ENCODE measurements at places on chromosomes 3 and 15.

- no peak for DNase-seq
These were observed 33.4 kb upstream of the ZNF609 start for GRCh38 chr15:64426845-64427465.

- DNase-seq = no peak
These were observed 166.2 kb downstream of the GAP43 start for GRCh38 chr3:115789481-115789880.

DNA sequence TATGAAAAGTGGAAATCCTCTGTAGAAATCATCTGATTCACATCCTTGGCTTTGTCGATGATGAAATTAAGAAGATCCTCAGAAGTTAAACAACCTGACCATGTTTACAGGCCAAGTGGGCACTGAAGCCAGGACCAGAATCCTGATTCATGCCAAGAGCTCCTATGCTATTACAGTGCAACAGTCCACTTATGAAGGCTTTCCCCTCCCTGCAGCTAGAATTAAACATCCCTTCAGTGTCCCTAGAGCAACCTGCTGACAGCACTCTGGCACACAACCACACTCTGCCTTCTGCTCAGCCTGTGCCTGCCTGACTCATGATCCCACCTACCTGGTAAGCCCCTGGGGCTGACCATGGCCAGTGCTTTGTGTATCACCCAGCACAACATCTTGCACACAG is 33.8 kb downstream of the TXNRD3 start:
- peak; percentile 75 for DNase-seq

DNA sequence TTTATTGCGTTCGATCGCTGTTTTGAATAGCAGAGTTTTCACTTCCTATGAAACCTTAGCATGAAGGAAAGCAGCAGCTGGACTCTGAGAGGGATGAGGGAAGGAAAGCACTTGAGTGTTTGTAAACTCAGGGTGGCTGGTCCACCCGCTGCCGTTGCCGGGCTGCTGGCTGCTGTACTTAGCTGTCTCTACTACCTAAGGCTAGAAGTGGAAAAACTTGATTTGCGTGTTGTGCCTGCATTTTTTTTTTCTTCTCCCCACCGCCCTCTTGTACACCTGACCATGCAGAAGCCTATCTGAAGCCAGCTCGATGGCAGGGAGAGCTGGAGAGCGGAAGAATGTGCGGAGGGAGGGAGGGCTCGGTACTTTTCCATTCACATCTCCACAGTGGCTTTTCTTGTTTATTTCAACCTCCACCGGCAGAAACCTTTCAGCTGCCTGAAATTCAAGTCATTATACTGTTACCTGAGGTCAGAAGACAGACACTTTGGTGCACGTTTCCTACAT is 4.8 kb upstream of the BCL6 start:
- DNase-seq = peak; percentile 97

DNA sequence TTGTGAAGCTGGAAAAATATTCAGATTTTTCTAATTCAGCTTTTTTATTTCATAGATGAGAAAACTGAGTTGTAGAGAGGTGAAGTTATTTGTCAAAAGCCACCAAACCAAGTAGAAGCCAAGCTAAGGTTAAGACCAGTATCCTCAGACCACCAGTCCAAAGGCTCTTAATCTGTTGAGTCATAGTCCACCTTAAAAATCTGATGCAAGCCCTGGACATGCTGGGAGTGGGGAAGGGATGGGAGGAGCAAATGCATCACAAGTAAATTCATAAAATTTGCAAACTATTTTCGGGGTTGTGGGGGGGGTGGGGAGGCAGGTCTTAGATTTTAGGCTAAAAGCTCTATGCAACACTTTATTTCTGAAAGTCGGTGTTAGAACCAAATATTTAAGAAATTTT is 307.7 kb upstream of the SEMA6D start:
- no peak for DNase-seq

GRCh38 chr3:171791692-171792076 is 18.6 kb downstream of the PLD1 start:
- DNase-seq = no peak

DNA sequence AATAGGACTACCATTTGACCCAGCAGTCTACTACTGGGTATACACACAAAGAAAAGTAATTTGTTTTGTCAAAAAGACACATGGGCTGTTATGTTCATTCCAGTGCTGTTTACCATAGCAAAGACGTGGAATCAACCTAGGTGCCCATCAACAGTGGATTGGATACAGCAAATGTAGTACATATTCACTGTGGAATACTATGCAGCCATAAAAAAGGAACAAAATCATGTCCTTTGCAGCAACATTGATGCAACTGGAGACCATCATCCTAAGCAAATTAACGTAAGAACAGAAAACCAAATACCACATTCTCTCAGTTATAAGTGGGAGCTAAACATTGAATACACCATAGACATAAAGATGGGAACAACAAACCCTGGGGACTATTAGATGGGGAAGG is 25.8 kb downstream of the BBX start:
- no peak for DNase-seq
